ENCODE measurements at places on chromosomes 6 and 20. TPM values are rescaled to one million over a fixed set of nuclear protein-coding genes. Genes with fewer than 3 reads are reported as not detected.

GRCh38 chr6:24504649-24505586 lies 10.1 kb downstream of the ALDH5A1 start:
- no peak overlapping the region for H3K4me3 ChIP-seq
- no peaks in the 10 kb centered on the region for H3K27me3 ChIP-seq
- peaks cover 4% of the 10 kb centered on the region for H3K36me3 ChIP-seq
- no peak for DNase-seq

EYA4 gene
- not detected for total RNA-seq

DNA sequence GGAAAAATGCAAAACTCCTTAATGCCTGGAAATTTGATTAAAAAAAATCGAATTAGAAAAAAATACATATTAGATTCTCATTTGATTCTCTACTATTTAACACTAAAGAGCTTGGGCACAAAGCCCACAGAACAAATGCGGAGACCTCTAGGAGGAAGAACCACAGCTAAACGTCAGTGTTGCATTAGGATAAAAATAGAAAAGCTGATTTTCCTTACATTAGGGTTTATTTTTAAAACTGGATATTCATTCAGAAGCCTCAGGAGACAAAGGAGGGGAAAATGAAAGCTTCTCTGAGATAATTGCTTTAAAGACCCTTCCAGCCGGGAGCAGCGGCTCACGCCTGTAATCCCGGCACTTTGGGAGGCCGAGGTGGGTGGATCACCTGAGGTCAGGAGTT lies 77.3 kb downstream of the ECT2L start:
- DNase-seq = no peak
- no peaks in the 10 kb centered on the region for H3K36me3 ChIP-seq
- H3K27ac ChIP-seq = no peak overlapping the region
- no peak overlapping the region for H3K4me3 ChIP-seq
- H3K4me1 ChIP-seq = no peaks in the 10 kb centered on the region

- H3K27ac ChIP-seq = no peak overlapping the region
- DNase-seq = no peak
- H3K27me3 ChIP-seq = peaks cover 30% of the 10 kb centered on the region
- no peak overlapping the region for H3K4me3 ChIP-seq
- H3K36me3 ChIP-seq = no peaks in the 10 kb centered on the region
Measured at GRCh38 chr6:37700620-37700973, 2.9 kb upstream of the MDGA1 start.

GRCh38 chr20:10312111-10312510 lies 93.5 kb downstream of the SNAP25 start:
- H3K4me1 ChIP-seq = no peaks in the 10 kb centered on the region
- no peaks in the 10 kb centered on the region for H3K36me3 ChIP-seq
- no peak overlapping the region for H3K4me3 ChIP-seq
- H3K27ac ChIP-seq = no peak overlapping the region

GRCh38 chr6:28005152-28005890 lies 48.3 kb downstream of the OR2B6 start:
- no peaks in the 10 kb centered on the region for H3K4me1 ChIP-seq
- no peak overlapping the region for H3K4me3 ChIP-seq
- H3K27me3 ChIP-seq = peaks cover 6% of the 10 kb centered on the region
- no peak overlapping the region for H3K27ac ChIP-seq
- H3K36me3 ChIP-seq = no peaks in the 10 kb centered on the region
- no peak for DNase-seq

FAM83B gene
- total RNA-seq = 100 TPM

SUPT3H gene
- 4.7 TPM for total RNA-seq

DNA sequence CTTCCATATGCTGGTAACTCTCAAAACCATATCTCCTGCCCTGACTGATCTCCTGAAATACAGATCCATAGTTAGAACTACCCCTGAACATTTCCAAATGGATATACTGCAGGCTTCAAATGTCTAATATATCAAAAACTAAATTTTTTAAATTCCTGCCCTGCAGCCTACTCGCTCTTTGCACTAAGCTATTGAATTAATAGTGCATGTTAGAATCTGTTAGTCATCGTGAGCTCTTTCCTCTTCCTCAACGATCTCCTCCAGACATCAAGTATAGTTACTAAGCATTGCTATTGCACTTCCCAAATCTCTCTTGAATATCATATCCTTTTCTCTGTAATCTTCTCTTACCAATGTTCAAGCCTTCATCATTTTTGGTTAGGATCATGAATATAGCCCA lies 26.0 kb upstream of the RSPO3 start:
- no peaks in the 10 kb centered on the region for H3K36me3 ChIP-seq
- no peak overlapping the region for H3K4me3 ChIP-seq
- no peaks in the 10 kb centered on the region for H3K27me3 ChIP-seq
- no peak overlapping the region for H3K27ac ChIP-seq
- DNase-seq = no peak

BRPF3 gene
- 19.9 TPM for total RNA-seq

DNA sequence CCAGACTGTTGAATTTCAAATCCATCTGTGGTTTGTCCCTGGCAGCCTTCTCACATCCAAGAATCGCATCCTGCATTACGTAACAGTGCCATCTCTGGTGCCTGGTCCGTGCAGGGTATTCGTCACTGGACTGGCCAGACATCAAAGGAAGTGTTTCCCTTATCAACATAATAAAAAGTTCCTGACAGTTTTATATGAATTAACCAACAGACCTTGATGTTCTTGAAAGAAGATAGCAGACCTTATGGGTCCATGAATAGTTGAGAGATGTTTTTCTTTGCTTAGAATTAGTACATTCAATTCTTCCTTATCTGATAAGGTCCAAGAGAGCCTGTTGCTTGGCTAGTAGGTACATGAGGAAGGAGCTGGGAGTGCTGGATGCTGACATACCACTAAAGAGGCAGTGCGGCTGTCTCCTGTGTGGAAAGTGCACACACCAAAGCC lies 77.6 kb downstream of the PHACTR2 start:
- H3K4me3 ChIP-seq = no peak overlapping the region
- no peak for DNase-seq
- H3K36me3 ChIP-seq = no peaks in the 10 kb centered on the region
- peaks cover 4% of the 10 kb centered on the region for H3K4me1 ChIP-seq
- no peak overlapping the region for H3K27ac ChIP-seq

ASIP gene
- not detected for total RNA-seq

- H3K27me3 ChIP-seq = peaks cover 23% of the 10 kb centered on the region
- H3K36me3 ChIP-seq = no peaks in the 10 kb centered on the region
- H3K4me3 ChIP-seq = peak overlapping the region; percentile 25
- H3K4me1 ChIP-seq = peaks cover 6% of the 10 kb centered on the region
- no peak for DNase-seq
Measured at GRCh38 chr20:37670351-37670791, 23.5 kb upstream of the CTNNBL1 start.

BNIP5 gene
- not detected for total RNA-seq

UNC5CL gene
- total RNA-seq = 1.8 TPM

GDAP1L1 gene
- not detected for total RNA-seq

Measured in suprapubic skin (tissue), 4 donors.